Right renal cortex interstitium (tissue), 3 donors: ENCODE measurements at places on chromosomes 11 and 22.

GRCh38 chr11:75163921-75164849 lies 13.3 kb downstream of the SLCO2B1 start:
- DNase-seq, result no peak

DNA sequence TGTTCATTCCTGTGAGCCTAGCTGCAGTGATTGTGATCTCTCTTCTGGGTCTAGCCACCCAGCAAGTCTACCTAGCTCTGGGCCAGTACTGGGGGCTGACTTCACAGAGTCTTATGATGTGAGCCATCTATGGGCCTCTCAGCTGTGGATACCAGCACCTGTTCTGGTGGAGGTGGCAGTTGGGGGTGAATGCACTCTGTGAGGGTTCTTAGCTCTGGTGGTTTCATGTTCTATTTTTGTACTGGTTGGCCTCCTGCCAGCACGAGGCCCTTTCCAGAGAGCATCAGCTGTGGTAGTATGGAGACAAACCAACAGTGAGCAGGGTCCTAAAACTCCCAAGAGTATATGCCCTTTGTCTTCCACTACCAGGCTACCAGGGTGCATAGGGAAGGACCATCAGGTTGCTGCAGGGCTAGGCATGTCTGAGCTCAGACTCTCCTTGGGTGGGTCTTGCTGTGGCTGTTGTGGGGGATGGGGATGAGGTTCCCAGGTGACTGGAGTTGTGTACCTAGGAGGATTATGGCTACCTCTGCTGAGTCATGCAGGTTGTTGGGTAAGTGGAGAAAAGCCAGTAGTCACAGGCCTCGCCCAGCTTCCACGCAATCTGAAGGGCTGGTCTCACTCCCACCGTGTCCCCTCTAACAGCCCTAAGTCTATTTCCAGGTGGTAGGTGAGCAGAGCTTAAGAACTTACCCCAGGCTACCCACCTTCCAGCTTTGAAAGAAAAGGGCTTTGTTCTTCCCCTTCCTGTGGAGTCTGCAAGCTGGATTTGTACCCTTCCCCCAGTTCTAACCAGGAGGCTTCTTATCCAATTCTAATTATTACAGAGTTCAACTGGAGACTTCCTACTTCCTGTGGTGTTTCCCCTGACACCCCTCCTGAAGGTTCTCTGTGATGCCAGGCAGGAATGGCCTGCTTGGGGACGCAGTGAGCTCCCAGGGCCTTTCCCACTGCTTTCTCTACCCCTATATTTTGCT lies 250.7 kb downstream of the LUZP2 start:
- DNase-seq, result no peak

DNA sequence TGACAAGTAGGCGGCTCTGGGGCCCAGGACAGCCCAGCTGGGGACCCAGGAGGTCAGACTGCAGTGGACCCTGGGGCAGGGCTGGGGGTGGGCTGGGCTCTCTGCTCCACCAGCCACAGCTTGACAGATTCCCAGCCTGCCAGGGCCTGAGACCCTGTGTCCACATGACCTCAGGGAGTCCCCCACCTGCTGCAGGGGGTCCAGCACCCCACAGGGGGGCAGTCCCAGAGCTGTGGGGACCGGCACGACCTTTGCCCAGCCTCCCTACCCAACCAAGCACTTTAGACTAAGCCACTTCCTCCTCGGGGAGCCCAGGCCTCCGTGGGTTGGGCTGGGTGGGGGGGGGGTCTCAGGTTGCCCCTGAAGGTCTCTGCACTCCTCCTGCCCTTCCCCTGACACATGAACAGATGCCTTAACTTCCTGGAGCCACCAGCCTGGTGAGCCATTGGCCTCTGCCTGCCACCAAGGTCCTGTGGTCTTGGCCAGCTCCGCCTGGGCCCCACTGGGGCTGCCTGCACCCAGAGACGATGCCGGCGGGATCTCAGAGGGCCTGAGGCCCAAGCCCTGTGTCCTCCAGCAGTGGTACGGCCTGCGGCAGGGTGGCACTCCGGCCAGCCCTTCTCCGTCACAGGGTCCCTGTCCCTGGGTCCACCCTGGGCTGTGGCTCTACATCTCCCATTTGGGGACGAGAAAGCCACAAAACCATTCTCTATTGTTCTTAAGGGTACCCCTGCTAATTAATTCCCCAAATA lies 3.4 kb downstream of the CCDC188 start:
- DNase-seq, result no peak

GRCh38 chr11:9681583-9682372 lies 17.9 kb downstream of the SWAP70 start:
- no peak for DNase-seq

GRCh38 chr11:96384156-96384555 lies 5.6 kb downstream of the CCDC82 start:
- no peak for DNase-seq

GRCh38 chr11:122769126-122769780 lies 69.0 kb upstream of the CRTAM start:
- no peak for DNase-seq

GRCh38 chr11:115313224-115313838 lies 190.9 kb downstream of the CADM1 start:
- no peak for DNase-seq

DNA sequence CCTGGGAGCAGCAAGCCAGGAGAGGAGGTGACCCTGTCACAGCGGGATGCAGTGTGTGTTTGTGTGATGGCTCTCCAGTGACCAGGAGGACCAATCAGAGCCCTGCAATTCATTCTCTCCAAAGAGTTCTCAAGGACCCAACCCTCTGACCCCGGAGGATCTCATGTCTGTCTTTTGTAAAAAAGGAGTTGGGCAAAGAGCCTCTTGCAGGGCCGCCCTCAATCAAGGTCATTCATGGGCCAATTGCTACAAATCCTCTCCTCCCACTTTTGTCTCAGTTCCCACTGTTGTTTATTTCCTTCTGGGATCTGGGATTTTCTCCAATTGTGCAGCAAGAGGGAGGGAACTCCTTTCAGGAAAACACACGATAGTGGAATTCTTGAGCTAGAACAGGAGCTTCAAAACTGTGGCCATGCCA lies 4.0 kb downstream of the TECTA start:
- DNase-seq, result no peak

DNA sequence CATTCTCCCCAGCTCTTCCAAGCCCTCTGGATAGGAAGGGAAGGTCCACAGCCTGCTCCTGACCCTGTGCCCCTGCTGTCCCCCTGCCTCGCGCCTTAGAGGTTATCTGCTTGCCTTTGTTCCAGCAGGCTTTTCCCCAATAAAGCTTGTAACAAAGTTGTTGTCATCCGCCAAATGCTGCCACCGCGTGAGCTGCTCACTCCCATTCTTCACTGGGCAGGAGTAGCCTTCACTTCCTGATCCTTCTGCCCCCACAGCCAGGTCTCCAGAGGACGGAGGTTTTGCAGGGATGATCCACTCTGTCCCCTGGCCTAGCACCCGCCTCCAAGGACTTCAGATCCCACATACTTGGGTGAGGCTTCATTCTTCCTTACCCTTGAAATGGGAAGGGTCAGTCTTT lies 94.0 kb upstream of the RASSF10 start:
- DNase-seq, result no peak

DNA sequence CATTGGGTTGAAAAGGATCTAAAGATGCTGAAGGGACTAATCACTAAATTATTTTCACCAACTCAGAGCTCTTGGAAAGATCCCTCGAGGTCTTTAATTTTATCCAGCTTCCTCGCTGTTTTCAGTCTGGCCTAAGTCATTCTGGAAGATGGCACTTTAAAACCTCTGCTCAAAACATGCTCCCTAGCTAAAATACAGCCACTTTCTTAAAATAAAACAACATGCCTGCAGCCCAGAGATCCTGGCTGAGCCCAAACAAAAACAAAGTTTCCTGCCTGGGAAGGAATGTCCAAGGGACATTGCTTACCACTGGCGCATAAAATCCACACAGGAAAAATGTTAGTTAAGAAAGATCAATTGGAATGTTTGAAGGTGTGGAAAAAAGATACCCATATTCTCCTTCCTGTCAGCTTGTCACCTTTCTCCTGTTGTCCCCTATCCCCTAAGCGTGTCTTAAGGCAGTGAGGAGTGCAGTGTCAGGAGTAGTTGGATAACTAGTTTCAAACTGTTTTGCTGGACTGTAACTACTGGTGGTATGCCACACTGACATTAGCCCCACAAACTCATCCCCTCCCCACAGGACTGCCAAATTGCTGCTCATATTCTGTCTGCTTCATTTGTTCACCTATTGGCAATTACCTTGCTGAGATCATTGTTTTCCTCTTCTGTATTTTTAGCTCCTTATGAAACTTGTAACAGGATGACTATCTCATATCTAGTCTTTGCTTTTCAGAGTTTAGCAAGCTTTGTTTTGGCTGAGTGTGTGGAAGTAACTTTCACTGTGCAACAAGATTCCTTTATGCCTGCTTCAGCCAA lies 108.3 kb upstream of the SESN3 start:
- no peak for DNase-seq

DNA sequence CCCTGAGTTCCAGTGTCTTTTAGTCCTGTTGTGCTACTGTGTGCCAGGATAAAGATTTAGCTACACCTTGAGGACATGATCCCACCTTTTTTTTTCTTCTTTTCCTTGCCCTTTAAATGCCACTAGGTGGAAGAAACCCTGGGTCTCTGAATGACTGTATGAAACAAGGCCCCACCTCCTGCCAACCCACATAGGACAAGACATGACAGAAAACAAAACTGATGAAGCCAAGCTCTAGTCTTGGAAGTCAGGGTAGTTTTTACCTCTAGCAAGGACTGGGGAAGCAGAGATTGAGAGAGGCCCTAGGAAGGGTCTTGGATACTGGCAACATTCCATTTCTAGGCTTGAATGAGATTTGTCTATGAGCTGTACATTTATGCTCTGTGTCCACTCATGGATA lies 410.7 kb downstream of the MIAT start:
- DNase-seq, result no peak

GRCh38 chr22:48729499-48730171 lies 1098.0 kb downstream of the BRD1 start:
- DNase-seq, result no peak

- no peak for DNase-seq
These were observed 49.5 kb downstream of the ABTB2 start for GRCh38 chr11:34308049-34308912.

DNA sequence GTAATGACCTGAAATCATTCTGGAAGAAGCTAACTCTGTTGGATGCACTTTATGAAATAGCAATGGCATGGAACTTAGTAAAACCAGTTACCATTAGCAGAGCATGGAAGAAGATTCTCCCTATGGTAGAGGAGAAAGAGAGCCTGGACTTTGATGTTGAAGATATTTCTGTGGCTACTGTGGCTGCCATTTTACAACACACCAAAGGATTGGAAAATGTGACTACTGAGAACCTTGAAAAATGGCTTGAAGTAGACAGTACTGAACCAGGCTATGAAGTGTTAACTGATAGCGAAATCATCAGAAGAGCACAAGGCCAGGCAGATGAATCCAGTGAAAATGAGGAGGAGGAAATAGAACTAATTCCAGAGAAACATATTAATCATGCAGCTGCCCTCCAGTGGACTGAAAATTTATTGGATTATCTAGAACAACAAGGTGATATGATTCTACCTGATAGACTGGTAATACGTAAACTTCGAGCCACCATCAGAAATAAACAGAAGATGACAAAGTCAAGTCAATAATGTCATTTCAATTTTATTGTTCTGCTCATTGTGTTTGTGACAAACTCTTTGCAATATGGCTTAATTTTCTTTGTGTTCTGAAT lies 2.0 kb downstream of the JRKL start:
- no peak for DNase-seq

DNA sequence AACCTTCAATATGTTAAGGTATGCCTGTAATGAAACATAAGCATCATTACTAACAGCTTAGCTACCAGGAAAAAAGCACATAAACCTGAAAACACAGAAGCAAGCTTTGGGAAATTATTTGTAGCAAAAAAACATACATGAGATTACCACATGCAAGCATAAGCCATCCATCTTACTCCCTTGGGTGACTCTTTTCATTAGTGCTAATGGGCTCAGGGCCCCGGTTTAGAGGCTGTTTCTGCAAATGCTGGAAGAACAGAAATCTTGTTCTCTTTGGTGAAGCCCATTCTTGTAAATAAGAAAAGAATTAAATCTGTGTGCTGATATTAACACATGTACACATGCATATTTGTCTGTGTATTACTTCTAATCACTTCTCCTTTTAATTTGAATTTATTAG lies 314.3 kb downstream of the TTC28 start:
- DNase-seq, result no peak

DNA sequence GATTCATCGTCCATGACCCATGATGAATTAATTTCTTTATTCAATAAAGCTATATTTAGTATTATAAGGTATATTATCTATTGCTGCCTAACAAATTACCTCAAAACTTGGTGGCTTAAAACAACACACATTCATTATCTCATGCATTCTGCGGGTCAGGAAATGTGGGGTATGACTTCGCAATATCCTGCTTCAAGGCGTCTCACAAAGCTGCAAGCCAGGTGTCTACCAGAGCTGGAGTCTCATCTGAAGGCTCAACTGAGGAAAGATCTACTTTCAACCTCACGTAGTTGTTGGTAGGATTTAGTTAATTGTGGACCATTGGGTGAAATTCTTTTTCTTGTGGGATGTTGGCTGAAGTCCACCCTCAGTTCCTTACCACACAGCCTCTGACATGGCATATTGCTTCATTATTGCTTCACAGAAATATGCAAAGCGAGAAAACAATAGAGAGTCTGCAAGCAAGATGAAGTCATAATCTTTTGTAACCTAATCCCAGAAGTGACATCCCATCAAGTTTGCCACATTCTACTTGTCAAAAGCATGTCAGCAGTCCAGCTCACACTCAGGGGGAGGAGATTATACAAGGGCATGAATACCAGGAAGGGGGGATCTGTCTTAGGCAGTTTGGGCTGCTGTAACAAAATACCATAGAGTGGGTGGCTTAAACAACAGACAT lies 45.1 kb downstream of the KREMEN1 start:
- no peak for DNase-seq

- DNase-seq, result no peak
These were observed 109.7 kb upstream of the MTMR2 start for GRCh38 chr11:96033599-96033998.
